Activated CD8-positive, alpha-beta memory T cell treated with anti-CD3 and anti-CD28 coated beads for 4 hours (primary cell): ENCODE measurements at places on chromosomes 12 and 14.
A peak's percentile ranks its signal among the peaks of the same experiment; 100 is the strongest.

- no peak for DNase-seq
Observed at GRCh38 chr14:25116607-25117006, 66.7 kb upstream of the STXBP6 start.

- no peak for DNase-seq
Observed at GRCh38 chr12:119673634-119674033, 5.7 kb downstream of the PRKAB1 start.

- no peak for DNase-seq
Observed at GRCh38 chr14:101461891-101462290, 99.4 kb upstream of the DIO3 start.

DNA sequence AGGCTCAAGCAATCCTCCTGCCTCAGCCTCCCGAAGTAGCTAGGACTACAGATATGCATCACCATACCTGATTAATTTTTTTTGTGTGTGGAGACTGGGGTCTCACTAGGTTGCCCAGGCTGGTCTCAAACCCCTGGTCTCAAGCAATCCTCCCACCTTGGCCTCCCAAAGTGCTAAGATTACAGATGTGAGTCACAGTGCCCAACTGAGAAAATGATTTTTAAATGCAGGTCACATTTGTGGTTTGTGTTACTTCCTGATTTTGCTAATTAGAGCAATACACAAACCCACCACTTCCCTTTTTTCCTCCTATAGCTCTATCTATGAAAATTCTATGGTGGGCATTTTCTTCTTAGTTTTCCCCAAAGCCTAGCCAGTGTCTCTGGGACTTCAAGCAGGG lies 45.5 kb upstream of the TMEM263 start:
- DNase-seq: no peak

GRCh38 chr12:109926488-109927210 lies 26.6 kb downstream of the TCHP start:
- no peak for DNase-seq

DNA sequence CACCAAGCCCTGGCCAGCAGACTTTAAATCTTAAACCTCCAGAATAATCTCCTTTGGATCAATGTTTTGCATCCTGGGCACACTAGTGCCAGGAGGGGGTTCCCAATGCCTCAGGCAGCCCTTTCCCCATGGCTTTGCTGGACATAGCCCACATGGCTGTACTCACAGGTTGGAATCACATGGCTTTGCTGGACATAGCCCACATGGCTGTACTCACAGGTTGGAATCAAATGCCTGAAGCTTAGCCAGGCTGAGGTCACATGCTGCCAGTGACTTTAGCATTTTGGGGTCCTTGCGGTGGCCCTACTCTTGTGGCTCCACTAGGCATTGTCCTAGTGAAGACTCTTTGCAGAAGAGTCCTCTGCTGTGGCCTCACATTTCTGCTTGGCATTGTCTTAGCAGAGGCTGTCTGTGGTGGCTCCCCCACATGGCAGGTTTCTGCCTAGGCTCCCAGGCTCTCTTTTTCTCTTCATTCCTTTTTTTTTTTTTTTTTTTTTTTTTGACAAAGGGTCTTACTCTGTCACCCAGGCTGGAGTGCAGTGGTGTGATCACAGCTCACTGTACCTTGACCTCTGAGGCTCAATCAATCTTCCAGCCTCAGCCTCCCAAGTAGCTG lies 13.0 kb downstream of the FLVCR2 start:
- no peak for DNase-seq

- no peak for DNase-seq
Observed at GRCh38 chr12:92130999-92131398, 14.6 kb downstream of the BTG1 start.

DNA sequence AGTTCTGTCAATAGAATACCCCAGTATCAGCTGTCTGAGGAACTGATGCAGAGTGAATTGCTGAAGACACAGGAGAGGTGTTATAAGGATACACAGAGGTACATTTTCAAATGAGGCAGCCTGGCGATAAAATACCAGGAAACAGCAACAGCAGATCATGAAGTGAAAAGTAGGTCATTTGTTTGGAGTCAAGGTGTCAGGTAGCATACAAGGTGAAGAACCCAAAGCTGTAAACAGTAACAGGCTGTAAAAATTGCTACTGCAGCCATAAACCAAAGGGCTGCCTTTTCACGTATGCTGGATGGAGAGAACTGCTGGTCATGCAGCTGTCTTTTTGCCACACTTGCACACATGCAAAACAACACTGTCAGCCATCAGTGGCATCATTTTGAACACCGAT lies 9.3 kb upstream of the TWF1 start:
- no peak for DNase-seq

DNA sequence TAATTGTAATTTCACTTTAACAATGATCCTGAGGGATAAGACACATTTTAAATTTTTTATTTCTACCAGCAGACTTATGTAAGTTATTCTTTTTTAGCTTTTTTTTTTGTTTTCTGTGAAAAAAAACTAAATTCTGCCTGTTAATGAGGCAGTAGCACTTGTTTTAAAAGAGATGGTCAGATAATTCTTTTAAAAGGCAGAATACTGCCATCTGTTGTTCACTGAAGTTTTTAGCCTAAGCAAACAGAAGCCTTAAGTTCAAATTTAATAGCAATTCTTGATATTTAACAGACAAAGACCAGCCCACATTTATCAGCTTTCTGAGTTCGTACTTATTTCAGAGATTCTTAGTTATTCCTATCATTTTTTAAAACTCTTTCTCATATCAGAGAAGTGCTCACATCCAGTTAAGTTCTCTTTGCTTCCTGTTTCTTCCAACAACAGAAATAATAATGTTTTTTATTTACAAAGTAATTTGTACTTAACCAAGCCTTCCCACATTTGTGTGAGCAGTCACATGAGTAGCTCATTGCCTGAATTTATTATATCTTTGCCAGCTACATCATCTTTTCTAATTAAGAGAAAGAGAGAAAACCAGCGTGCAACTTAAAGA lies 93.4 kb upstream of the SLCO1C1 start:
- DNase-seq: no peak

GRCh38 chr14:20346713-20347112 lies 3.3 kb downstream of the PARP2 start:
- no peak for DNase-seq

GRCh38 chr12:104602896-104603295 lies 146.1 kb downstream of the CHST11 start:
- no peak for DNase-seq

DNA sequence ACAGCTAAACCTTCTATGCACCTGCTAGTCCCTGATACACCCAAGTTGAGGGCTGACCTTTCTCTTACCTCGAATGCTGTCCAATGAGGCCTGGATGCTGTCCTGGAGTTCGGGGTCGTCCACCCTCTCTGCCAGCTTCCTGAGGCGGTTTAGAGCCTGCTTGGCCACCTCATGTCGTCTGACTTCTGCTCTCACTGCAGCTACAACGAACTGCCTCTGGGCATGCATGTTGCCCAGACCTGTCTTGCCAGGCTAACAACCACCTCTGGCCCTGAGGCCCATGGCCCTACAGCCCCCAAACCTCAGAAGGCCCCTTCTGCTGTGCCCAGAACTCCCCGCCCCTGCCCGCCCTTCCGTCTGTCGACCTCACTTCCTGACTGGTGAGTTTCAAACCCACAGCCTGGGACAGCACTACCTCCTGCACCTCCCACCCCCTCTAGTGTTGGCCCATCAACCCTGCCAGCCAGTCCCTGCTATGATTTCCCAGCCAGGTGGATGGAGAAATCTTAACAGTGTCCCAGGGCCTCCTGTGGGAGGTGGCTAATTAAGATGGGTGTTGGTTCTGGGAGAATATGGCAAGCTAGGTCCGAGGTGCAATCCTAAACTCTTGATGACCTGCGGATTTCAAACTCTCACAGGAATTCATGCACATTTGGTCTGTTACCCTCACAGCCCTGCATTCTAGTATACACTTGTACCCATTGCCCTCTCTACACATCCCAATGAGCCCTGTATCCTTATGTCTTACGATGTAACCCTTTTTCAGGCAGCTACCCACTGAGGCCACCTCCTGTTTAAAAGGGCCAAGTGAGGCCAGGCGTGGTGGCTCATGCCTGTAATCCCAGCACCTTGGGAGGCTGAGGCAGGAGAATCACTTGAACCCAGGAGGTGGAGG lies 2.7 kb upstream of the TSPAN31 start:
- peak; percentile 66 for DNase-seq

DNA sequence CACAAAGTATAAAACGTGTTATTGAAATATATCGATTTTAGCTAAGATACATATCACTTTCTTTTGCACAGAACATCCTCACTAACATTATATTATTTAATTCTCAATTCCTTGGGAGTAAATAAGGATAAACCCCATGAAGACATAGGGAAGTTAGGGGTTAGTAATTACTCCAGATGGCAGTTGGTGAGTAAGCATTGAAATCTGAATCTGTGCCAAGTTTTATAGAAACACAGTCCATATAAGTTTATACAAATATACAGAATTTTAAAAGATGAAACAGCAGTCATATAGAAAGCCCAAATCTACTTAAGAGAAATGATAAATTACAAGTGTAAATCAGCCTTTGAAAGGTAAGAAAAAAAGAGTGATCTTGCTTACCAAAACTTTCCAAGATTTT lies 200.4 kb upstream of the SYT10 start:
- no peak for DNase-seq

DNA sequence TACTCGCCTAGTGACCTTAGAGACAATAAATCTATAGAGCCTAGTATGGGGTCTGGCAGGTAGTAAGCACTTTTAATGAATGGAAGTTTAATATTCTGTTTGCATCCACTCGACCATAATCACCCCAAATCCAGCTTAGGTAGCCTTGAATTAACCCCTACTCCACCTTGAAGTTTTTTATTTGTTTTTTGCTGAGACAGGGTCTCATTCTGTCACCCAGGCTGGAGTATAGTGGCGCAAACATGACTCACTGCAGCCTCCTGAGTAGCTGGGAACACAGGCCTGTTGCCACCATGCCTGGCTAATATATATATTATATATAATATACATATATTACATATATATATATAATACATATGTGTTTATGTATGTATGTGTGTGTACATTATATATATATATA lies 38.8 kb downstream of the MDM2 start:
- no peak for DNase-seq

- DNase-seq: no peak
Observed at GRCh38 chr12:107091381-107091780, 2.0 kb downstream of the CRY1 start.
